ENCODE measurements at places on chromosomes 2 and 18.

DNA sequence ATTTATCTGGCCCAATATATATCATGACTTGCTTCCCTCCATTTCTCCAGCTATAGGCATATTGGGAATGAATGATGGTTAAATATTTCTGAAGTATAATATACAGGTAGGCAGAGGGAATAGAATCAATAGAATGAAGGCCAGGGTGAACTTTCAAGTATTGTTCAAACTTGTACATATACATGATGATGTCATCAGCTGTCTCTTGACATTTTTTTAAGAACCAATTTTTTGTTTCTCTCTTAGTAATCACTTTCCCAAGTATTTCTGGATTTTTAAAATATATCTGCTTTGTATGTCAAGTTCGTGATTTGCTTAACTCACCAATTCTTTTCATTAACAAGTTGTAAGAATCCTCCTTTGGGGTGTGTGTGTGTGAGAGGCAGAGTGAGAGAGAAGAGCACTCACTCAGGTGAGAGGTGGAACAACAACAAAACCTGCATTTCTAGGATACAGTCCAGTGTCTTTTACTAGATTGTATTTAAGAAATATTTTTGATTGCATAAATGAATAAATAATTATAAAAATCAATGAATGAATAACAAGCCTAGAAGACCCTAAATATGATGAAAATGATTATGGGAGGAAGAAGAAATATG, 1239.1 kb downstream of the LRP1B start:
- DNase-seq, result no peak

DNA sequence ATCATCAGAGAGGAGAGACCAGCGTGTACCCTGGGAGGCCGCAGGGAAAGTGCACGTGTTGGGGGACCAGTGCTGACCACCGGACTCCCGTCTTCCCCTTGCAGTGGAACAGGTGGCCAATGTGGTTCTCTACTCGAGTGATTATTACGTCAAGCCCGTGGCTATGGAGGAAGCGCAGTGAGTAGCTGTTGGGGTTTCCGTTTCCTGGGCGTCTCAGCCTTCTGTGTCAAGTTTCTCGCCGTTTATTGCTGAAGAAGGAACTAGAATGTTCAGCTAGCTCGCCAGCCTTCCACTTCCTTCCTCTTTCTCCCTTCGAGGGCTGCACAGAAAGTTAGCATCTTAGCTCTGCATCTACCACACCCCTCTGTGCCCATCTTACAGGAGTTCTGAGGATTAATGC, 22.8 kb upstream of the DGKD start:
- DNase-seq, result peak; percentile 69

- no peak for DNase-seq
These were observed 27.3 kb downstream of the KIF3C start for GRCh38 chr2:25955036-25955435.

DNA sequence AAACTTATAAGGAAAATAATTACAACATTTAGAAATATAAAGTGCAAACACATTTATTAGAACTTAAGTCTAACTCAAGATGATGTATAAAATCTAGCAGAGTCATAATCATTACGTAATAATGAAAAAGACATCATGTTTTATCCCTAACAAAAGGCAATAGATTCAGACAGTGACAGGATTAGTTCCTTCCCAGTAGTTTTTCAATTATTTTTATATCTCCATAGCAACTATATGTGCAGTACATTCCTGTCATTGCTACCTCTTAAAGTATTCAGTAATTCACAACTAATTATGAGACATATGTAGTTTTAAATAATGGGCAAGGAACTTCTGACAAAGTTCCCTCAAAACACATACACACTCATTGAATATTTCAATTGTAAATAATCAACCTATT, 687.9 kb downstream of the CCDC85A start:
- no peak for DNase-seq

DNA sequence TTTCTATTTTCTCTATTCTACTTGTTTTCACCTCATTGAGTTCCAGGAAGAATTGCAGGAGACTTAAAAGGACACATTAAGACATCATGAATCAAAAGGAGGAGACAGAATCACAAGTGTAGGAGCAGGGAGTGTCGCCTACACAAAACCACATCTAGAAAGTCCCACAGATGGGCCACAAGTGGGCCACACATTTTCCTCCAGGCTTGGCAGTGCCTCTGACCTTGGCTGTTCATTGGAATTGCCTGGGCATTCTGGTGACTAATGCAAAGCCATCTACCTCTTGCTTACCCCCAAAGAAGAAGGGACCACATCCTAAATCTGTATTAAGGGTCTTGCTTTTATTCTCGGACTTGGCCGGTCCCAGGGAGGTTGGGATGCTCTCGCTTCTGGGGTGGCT, 103.6 kb downstream of the KLHL29 start:
- no peak for DNase-seq

DNA sequence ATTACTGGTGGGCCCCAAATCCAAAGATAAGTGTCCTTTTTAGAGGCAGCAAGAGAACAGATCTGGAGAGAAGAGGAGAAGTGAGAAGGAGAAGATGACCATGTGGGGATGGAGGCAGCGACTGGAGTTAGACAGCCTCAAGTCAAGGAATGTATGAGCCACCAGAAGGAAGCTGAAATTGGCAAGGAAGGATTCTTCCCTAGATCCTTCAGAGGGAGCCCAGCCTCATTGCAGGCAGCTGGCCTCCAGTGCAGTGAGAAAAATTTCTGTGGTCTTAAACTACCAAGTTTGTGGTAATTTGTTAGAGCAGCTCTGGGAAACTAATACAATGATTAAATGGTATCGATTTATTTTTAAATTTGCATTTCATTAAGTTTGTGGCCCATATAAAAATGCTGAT, 167.9 kb downstream of the NCKAP5 start:
- DNase-seq, result no peak

- DNase-seq, result no peak
These were observed 14.3 kb upstream of the CD28 start for GRCh38 chr2:203692031-203692710.

DNA sequence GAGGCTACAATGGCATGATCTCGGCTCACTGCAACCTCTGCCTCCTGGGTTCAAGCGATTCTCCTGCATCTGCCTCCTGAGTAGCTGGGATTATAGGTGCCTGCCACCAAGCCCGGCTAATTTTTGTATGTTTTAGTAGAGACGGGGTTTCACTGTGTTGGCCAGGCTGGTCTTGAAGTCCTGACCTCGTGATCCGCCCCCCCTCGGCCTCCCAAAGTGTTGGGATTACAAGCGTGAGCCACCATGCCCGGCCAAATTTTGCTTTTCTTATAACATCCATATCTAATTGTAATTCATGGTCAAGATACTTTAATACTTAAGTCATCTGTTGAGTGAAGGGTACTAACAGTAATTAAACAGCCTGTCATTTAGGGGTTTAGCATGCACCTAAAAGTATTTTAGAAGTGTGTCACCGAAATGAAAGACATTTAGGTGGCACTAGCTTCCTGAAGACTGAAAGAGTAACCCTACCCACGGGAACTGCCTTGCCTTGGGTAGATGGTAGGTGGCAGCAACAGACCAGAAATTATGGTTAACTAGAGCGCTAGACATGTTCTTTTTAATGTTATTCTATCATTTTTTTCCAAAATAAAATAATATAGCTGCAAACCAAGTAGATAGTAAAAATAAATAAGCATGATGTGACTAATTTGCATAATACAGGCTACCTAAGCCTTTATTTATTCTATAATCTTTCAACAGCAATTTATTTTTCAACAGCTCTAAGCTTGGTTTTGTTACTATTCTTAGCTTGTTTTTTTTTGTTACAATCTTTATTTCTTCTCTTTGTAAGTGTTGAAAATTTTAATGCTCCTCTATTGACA, 8.6 kb upstream of the ACYP2 start:
- peak; percentile 28 for DNase-seq

- DNase-seq, result no peak
These were observed 17.9 kb downstream of the PPP3R1 start for GRCh38 chr2:68234405-68234804.

DNA sequence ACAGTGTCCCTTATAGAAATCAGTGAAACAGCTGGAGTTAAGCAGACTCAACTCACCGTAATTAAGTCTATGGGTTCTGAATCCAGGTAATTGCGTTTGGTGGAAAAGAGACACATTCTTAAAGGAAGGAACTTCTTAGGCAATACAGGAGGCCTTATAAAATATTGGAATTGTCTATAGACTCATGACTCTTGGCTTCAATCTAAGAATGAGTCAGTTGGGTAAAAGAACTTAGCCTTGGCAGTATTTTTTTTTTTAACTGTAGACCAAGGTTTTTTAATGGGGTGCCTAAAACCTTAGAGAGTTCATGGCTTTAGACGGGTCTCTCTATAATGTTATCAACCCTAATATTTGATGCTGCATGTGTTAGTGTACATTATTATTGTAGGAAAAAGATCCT, 47.6 kb downstream of the CCDC85A start:
- DNase-seq, result no peak

Measured in effector memory CD4-positive, alpha-beta T cell (primary cell).